ENCODE measurements at places on chromosomes 7 and 10.

DNA sequence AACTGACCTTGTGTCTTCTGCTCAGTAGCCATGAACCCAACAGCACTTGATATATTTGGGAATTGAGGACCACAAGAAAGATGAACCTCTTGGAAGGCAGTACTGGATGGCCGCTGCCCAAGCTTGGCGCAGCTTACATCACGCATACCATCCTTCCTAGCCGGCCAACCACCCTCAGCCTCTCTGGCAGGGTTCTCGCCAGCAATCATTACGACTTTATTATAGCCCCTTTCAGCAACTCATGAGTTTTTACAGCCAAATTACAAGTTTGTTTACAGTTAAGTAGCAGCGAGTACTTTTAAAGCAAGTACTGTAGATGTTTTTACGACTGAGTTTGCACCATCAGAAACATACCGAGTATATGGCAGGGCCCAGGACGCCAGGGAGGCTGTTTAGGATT is 769.1 kb downstream of the SUGCT start:
- DNase-seq, result no peak

- no peak for DNase-seq
These were observed 1157.4 kb upstream of the AUTS2 start for GRCh38 chr7:68440866-68441265.

DNA sequence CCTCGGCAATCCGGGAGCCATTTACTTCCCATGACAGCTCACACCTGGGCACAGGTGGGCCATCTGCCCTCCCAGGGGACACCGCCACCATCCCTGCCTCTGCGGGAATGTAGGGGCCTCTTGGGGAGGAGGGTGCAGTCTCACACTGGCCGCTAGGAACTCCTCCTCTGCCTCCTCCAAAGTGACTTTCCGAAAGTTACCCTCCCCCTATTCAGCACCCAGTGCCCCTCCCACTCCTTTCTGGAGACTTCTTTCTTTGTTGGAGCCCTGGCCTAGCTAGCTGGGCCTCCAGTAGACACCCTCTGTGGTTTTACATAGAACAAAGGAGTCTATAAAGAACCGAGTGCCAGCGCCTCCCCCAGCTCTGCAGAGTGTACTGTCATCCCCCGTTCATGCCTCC is 45.8 kb upstream of the MNX1 start:
- DNase-seq, result no peak

GRCh38 chr7:130432886-130433285 is 7.9 kb downstream of the CEP41 start:
- DNase-seq, result no peak

DNA sequence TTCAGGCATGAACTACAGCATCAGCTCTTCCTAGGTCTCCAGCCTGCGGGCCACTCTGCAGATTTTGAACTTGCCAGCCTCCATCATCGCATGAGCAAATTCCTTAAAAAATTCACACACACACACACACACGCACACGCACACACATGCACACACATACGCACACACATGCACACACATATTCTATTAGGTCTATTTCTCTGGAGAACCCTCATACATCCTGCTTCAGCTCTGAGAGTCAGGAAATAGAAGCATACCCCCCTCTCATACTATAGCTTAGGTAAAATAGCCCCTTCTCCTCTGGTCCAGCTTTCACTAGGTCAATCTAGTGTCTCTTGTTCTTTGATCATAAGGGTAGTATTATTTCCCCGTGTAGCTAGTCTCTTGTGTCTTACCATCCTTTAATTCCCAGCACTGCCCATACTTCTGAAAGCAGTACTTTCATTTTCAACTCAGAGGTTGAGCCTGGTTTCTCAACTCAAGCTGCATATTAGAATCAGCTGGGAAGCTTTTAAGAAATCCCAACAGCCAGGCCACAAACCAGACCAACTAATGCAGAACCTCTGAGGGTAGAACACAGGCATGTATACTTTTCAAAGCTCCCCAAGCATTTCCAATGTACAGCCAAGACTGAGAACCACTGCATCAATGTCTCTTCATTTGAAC is 30.9 kb upstream of the ITGB8 start:
- peak; percentile 35 for DNase-seq

GRCh38 chr10:72104472-72105097 is 16.2 kb upstream of the SPOCK2 start:
- DNase-seq, result no peak

DNA sequence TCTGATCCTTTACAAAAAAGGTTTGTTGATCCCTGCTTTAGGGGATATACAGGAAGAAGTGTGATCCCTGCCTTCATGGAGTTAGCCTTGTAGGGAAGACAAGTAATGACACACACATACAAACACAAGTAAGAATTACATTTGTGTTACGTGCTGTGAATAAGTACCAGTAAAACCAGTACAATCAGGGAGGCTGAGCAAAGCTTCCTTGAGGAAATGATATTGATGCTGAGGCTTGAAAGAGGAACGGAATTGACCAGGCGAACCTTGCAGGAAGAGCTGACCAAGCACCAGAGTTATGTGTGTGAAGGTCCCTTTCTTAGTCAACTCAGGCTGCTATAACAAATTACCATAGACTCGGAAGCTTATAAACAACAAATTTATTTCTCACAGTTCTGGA is 83.6 kb upstream of the CACUL1 start:
- no peak for DNase-seq

GRCh38 chr7:71363627-71364026 is 231.7 kb downstream of the GALNT17 start:
- no peak for DNase-seq

GRCh38 chr7:128393526-128394330 is 16.1 kb downstream of the IMPDH1 start:
- DNase-seq, result no peak

DNA sequence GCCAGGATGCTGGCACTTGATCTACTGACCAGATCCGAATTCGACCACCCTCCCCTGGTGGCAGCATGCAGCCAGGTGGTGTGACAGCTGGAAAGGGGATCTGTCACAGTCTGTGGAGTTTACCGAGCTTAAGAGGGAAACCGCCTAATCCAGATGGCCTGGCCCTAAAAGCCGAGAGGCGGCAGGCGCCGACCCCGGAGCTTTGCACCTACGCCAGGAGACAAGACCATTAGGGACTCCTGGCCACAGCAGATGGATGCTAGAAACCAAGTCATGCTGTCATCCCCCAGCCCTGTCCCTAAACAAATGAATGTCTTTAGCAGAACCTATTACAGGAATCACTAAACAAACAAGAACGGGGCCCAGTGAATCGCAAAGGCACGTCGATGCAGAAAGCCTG is 27.7 kb downstream of the RCC1L start:
- DNase-seq, result no peak

DNA sequence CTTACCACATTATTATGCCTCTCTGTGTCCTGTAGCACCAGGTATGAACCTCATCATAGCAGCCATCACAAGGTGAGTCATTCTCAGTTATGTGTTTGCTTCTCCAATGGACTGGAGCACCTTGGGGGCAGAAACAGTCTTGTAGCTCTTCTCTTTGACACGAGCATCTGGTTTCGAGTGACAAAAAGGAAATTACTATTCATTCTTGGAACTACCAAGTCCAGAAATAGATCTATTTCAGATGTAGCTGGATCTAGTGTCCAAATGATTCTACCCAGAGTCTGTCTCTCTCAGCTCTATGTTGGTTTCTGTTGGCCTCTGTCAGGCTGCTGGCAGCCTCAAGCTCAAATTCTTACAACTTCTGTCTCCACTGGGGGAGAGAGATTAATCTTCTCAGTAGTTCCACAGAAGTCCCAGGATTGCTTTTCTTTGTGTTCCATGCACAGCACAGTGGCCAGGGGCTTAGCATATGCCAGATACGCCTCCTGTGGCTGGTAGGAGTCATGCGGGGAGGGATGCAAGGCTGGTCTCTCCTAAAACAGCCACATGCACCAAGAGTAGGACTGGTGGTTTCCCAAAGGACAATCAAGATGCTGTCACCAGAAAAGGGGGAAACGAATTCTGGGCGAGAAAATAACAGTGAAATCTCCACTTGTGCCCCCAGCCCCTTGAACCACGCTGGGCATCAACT is 37.2 kb upstream of the PAPSS2 start:
- no peak for DNase-seq

DNA sequence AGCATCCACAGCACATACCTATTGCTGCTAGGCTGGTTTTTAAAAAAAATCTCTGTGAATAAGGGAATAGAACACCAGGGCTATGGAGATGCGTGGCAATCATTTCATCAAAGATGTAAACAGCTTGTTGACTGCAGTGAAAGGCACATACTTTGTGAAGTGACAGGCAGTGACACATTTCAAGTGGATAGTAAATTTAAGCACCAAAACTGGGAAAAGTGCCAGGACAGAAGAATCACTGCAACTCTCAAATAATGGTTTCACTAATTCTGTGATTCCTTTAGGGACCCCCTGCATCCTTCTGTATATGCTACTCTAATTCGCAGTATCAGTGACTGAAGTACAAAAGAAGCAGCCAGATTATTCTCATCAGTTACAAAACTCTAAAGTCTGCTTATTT is 145.2 kb upstream of the KLF14 start:
- no peak for DNase-seq

DNA sequence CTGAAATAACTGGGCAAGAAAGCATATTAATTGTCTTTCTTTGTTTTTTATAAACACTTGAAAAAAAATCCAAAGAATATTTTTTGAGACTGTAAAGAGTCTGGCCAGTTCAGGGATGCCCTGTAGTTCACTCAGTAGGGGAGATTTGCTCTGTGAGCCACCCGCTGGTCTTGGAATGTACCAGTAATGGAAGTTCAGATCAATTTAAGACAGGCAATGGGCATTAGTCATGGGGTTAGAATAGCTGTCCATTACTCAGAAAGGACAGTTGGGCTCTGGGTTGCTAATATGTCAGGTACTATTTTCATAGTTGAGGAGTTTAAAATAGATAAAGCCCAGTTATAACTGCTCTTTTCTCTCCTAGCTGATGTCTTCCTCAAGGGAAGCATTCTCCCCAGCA is 38.7 kb downstream of the A1CF start:
- DNase-seq, result no peak

DNA sequence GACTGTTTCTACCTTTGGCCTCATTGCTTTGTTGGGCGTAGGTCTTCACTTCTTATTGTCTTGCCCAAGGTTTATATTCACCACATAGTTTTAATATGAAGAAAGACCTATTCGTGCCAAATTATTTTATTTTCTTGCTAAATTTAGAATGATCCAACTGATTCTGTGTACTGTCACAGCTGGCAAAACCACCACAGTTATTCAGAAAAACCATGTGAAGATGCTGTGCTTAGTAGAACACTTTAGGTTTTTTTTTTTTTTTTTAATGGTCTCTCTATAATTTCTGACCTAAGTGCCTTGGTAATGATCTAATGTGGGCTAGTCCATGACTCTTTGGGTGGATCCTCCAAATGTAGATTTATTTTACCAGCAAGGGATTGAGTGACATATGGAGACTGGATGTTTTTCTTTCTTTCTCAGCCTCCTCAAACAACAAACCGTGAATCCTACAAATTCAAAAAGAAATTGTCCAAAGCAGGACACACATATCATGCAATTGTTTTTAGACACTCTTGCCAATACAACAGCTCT is 243.8 kb downstream of the DYNC1I1 start:
- peak; percentile 45 for DNase-seq

Data from AG08395 (cell line).